Body of pancreas (tissue), 4 donors: ENCODE measurements at places on chromosomes 3 and 15. TPM values are rescaled to one million over a fixed set of nuclear protein-coding genes. Genes with fewer than 3 reads are reported as not detected.

DNA sequence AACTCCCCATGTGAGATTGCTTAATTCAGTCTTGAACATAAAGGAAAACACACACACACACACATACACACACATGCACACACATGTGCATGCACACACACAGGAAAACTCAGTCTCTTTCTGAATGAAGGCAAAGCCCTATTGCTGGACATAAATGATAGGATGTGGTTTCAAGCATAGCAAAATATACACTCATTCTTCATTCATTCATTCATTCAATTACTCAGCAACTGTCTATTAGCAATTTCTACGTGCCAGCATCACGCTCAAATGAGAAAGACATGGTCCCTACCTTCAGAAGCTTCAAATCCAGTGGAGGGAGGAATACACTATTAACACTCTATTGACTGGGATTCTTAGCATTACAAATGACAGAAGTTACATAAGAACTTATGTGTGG, 41.8 kb upstream of the UBE2E2 start:
- no peaks in the 10 kb centered on the region for H3K36me3 ChIP-seq
- no peak overlapping the region for H3K4me3 ChIP-seq

DNA sequence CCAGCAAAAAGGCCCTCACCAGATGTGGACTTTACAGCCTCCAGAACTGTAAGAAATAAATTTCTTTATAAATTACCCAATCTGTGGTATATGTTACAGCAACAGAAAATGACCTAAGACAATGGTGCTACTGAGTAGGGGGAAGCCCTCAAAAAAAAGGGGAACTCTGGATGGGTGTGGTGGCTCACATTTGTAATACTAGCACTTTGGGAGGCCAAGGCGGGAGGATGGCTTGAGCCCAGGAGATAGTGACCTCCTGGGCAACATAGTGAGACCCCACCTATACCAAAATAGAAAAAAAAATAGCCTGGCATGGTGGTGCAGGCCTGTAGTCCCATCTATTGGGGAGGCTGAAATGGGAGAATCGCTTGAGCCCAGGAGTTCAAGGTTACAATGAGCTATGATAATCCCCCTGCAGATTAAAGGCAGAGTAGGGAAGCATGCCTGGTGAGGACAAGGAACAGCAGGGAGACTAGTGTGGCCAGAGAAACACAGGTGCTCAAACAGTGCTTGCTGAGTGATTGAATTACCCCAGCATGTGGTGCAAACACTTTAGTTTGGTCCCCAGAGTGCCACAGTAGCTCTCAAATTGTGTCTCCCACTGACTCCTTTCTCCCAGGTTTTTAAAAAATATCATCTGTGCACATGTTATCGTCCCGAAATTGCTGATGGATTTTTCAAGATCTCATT, 13.9 kb upstream of the USP3 start:
- no peaks in the 10 kb centered on the region for H3K27me3 ChIP-seq
- no peak overlapping the region for H3K27ac ChIP-seq
- H3K36me3 ChIP-seq, result no peaks in the 10 kb centered on the region
- no peak overlapping the region for H3K4me3 ChIP-seq

DNA sequence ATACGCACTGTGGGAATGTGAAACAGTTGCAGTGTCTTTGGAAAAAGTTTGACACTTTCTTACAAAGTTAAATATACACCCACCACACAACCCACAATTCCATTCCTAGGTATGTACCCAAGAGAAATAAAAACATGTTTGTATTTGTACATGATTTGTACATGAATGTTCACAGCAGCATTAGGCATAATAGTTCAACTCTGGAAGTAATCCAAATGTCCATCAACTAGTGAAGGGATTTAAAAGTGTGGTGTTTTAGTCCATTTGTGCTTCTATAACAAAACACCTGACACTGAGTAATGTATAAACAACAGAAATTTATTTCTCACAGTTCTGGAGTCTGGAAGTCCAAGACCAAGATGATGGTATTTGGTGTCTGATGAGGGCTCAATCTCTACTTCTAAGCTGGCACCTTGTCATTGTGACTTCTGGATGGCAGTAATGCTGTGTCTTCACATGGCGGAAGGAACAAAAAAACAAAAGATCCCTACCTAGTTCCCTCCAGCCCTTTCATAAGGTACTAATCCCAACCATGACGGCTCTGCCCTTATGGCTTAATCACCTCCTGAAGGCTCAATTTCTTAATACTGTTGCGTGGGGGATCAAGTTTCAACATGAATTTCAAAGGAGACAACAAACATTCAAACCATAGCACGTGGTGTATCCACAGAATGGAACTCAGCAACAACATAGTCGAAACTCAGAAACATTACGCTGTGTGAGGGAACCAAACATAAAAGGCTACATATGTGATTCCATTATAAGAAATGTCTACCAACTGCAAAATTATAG, 120.5 kb downstream of the AQP9 start:
- H3K4me1 ChIP-seq, result no peaks in the 10 kb centered on the region
- DNase-seq, result no peak
- H3K27me3 ChIP-seq, result no peaks in the 10 kb centered on the region
- no peak overlapping the region for H3K27ac ChIP-seq

GRCh38 chr3:26589678-26590077, 32.9 kb upstream of the LRRC3B start:
- DNase-seq, result no peak
- H3K27ac ChIP-seq, result no peak overlapping the region
- no peaks in the 10 kb centered on the region for H3K27me3 ChIP-seq
- H3K4me1 ChIP-seq, result no peaks in the 10 kb centered on the region

DNA sequence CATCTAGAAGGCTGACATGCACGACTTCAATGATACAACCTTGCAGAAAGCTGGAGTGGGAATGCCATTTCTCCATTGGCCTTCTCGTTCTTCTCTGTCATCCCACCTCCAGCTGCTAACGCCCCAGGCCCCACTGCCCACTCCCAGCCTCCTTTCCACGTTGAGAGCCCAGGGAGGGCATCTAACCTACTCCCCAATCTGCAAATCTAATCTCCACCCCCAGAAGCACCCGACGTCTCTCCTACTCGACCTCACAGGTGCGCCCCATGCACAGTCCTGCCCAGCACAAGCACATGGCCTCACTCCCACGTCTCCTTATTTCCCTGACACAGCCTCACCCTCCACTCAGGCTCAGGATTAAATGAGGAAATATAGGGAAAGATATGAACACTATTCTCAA, 33.4 kb downstream of the IL12A start:
- no peaks in the 10 kb centered on the region for H3K27me3 ChIP-seq
- H3K27ac ChIP-seq, result no peak overlapping the region
- H3K36me3 ChIP-seq, result no peaks in the 10 kb centered on the region

- no peaks in the 10 kb centered on the region for H3K4me1 ChIP-seq
- H3K27me3 ChIP-seq, result no peaks in the 10 kb centered on the region
- DNase-seq, result no peak
- H3K27ac ChIP-seq, result no peak overlapping the region
- H3K4me3 ChIP-seq, result no peak overlapping the region
These were observed 38.8 kb downstream of the ADAM10 start for GRCh38 chr15:58710701-58711100.

The TMIE gene
- total RNA-seq, result not detected
